ENCODE measurements at places on chromosomes 11 and 22.

DNA sequence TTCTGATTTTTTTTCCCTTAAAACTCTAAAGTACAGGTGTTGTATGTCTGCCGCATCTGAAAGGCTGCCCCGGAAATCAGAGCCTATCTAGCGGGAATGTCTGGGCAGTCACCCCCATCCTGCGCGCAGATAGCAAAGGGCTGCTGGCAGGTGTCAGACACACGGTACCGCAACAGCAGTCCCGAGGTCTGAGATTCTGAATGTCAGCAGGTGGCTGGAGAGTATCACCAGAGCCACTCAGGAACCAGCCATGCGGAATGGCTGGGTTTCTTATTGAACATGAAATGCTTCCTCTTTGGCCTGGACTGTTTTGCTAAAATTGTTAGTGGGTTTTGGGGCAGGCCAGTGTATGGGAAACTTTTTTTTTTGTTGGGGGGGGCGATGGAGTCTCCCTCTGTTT is 53.3 kb downstream of the CERK start:
- no peak for DNase-seq

DNA sequence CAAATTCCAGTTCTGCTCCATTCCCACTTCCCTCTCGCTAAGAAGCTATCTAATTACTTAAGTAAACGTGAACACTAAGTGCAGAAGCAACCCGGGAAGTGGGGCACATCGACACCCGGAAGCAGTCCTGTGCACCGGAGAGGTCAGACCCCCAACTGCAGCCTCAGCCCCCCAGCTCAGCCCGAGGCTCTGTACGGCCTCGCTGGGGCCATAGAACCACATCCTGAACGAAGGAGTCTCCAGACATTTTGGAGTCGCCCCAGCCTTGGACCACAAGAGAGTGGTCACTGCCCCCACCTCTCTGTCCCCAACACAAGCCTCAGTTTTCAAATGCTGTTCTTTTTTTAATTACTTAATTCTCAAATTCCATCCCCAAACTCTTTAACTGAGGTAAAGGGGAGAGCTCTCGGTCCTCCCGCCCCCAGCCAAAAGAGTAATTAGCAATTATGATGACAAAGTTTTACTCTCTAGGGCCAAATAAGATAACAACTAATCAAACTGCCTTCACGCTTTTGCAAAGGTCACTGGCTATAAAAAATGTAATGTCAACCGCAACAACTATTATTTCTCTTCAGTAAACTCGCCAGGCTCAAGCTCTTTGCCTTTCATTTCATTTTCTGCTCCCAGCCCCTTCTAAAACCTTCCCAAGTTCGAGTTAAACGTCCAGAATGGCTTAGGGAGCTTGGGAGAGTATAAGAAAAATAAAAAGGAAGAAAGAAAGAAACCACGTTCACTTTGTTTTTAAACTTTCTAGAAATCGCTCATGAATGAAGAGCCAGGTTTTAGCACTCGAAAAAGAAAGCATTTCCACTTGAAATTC is 2.2 kb downstream of the PAX6 start:
- no peak for DNase-seq

- no peak for DNase-seq
Measured at GRCh38 chr11:130159657-130160497, at the start of gene ST14. Gene ST14 (plus strand): TSS chr11:130159782. CDS start chr11:130159980, 198 bp downstream.

DNA sequence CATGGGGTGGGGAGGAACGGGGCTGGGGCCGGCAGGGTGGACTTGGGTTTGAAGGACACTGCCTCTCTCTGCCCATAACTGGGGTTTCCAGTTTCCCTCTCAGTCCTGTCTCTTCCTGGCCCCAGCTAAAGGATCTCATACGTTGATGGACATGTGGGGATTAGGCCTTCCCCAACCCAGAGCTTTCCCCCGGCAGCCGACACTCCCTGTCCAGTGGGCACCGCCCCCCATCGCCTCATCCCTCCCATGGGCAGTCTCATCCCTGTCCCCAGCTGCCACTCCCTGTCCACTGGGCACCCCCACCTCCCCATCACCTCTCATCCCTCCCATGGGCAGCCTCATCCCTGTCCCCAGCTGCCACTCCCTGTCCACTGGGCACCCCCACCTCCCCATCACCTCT is 22.2 kb upstream of the ACR start:
- DNase-seq = no peak

DNA sequence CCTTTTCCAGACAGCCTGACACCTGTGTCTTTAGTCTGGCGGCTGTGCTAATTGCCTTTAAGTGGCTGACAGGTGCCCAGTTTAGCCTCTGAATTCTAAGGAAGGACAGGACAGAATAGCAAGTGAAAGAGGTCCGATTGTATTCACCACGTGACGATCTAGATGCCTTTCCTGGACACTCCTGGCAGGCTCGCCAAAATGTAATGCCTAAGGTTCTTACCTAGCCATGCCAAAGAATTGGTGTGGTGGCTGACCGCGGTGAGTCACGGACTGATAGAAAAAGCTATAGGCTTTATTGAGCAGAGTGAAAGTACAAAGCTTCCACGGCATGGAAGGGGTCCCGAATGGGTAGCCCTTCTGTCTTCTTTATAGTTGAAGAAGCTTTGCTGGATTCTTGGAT is 26.7 kb downstream of the ANKRD42 start:
- DNase-seq = no peak

- DNase-seq = no peak
Measured at GRCh38 chr11:92384802-92385201, 160.2 kb downstream of the FAT3 start.

- DNase-seq = no peak
Measured at GRCh38 chr11:110249066-110249465, 47.3 kb downstream of the RDX start.

DNA sequence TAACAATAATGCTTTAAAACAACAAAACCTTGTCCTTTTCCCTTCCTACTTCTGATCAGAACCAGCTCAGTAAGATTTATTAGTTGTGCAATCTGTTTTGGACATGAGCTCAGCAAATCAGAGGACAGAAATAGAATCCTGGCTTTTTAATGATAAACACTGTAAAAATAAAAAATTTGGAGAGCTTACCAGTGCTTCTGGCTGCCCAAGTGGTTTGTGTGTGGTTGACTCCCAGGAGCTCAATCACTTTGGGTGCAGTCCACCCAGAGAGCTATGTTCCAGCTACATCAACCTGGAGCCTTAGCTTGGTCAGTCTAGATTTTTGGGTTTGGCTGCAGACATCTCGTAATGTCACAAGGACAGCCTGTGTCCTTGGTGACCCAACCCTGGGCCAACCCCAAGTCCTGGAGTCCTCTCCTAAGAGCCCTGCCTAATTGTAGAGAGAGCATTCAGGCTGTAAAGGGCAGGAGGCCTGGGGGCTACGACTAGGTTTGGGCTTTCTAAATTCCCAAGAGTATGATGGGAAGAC is 28.5 kb downstream of the CD44 start:
- no peak for DNase-seq

DNA sequence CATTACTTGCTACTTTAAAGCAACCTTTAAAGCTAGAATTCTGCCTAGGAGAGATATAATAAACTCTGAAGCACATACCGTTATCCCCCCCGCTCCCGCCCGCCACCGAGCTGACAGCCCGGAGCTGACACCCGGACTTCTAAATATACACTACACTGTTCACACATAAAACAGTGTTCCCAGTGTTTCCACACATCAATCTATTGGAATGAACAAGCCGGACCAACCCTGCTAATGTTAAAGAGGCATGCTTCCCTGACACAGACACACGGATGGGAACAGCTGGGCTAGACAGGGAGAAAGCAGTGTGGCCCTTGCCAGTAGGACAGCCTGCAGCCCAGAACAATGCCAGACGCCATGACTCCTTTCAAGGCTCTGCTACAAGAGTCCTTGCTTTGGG is 108.4 kb upstream of the CSNK2A3 start:
- no peak for DNase-seq

DNA sequence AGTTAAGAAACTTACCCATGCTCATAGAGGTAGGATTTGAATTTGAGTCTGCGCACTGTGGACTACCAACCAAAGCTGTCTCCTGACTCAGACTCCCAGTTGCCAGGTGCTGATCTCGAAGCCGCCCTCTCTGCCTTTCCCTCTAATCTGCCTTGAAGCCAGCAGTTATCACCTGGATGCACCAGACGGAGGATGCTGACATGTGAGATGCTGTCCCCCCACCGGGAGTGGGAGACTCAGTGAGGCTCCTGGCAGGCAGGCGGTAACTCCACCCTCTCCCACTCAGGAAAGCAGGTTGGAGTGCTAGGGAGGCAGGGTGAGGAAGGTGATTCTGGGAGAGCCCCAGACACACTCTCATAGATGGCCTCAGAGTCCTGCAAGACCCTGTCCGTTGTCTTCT is 40.4 kb downstream of the KIAA1671 start:
- DNase-seq = no peak

All from NT2/D1 (cell line).